ENCODE measurements at places on chromosomes 2 and 18.

GRCh38 chr2:214896274-214896673 is 86.8 kb upstream of the BARD1 start:
- DNase-seq, result no peak

GRCh38 chr2:7703048-7703447 is 785.8 kb downstream of the RNF144A start:
- no peak for DNase-seq

DNA sequence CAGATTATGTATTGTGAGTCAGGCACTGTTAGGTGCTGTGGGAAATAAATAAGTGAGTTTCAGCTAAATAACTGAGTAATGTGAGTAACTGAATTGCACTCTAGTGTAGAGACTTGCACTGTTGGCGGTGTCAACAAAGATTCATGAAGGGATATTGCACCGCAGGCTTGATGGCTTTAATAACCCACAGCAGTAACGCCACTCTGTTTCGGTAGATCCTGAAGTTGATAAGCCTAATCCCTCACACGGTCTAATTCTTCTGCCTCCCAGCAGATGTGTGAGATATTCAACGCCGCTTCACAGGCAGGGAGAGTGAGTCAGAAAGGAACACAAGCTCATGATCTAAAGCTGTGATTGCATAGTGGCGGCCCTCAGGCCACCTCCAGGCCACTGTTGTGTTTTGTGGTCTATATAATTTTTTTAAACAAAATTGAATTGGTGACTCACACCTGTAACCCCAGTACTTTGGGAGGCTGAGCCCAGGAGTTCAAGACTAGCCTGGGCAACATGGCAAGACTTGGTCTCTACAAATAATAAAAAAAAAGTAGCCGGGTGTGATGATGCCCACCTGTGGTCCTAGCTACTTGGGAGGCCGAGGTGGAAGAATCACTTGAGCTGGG is 94.3 kb downstream of the LIPG start:
- no peak for DNase-seq

DNA sequence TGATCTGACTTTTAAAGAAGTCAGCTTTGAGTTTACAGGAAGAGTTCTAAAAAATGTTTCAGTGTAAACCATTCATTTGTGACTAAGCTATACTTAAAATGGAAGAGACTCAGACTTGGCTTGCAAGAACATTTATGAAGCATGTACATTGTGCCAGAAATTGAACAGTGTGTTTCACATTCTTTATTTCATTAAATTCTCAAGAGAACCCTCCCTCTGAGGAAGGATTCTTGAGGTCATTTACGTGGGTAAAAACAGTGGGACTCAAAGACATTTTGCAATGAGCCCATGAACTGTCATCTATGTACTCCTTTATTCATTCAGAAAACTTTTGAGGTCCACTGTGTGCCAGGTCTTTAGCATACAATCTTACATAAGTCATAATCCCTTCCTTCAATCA is 143.6 kb upstream of the ZNF521 start:
- no peak for DNase-seq

DNA sequence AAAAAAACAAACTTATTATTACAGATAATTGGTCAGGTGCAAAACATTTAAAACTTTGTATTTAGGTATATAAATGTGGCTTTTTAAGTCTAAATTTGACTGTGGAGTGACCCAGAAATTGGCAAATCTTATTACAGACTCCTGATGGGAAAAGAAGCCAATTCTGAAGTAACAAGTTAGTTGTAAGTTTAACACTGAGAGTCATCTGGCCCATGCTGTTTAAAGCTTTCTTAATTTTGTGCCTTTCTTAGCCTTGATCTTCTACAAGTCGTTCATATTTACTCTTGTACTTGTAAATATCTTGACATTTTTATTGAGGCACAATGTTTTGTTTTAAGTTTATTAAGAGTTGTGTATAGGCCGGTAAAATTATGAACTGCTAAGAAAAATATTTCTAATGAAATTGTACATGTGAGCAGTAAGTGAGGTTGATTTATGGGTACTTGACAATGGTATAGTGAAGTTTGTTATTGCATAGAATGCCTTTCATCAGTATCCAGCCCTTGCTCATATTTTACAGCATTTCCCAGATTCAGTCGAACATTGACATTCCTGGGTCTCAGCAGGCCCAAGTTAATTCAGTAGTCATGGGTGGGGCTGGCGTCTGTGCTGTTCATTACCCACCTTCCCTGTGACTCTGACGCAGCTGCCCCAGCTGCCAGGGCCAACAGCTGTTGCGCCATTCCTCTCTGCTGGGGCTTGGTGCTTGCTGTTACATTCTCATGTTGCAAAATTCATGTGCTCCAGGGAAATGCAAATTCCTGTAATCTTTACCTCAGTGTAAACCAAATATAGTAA is 121.4 kb downstream of the ZNF236 start:
- no peak for DNase-seq

DNA sequence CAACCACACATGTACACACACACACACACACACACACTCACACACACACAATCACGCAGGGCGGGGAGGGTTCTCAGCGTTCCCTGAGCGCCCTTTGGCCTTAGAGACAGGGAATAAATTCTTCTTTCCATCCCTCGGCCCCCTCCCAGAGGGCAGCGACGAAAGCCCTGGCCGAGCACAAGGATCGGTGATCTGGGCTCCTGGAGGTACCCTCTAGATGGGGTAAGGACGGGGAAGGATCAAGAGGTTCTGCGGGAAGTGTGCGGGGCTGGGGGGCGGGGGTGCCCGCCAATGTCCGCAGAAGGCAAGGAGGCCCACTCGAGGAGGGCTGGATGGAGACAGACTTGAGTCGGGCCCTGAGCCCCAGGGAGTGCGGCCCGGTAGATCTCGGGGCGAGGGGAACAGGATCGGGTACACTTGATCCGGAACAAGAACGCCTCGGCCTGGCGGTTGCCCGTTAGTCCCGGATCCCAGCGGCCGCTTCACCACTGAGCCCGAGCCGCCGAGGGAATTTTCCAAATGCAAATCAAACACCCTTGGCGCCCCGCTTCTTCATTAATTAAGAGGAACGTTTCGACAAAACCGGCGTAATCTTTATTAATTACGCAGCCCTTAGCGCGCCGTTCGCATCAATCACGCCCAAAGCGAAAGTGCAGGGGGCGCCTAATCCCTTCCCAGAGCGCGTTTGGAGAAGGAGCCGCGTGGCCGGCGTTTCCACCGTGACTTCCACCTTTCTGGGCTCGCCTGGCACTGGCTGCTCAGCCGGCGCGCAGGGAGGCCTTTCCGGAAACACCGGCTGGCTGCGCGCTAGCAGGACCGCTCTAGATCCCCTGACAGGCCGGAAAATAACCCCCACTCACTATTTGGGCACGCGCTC is 7.0 kb upstream of the PAX3 start:
- no peak for DNase-seq

DNA sequence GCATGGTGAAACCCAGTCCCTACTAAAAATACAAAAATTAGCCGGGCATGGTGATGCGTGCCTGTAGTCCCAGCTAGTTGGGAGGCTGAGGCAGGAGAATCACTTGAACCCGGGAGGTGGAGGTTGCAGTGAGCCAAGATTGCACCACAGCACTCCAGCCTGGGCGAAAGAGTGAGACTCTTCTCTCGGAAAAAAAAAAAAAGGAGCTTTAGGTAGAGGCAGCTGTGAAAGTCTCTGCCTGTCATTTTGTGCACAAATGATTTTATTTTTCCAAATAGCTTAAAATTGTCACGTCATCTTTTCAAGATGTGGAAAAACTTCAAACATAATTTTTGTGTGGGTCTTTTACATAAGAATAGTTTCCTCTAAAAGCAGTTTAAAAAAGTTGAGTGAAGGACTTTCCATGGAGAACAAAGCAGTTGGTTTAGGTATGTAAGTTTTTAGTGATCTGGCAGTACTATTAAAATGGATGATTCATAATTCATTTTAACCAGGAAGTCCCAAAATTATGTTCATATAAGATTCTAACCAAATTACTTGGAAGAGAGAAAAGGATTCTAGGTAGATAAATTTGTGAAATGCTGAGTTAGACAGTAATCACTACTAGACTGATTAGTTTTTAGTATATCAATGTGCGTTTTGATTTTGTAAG is 11.5 kb downstream of the CCNYL1 start:
- no peak for DNase-seq

DNA sequence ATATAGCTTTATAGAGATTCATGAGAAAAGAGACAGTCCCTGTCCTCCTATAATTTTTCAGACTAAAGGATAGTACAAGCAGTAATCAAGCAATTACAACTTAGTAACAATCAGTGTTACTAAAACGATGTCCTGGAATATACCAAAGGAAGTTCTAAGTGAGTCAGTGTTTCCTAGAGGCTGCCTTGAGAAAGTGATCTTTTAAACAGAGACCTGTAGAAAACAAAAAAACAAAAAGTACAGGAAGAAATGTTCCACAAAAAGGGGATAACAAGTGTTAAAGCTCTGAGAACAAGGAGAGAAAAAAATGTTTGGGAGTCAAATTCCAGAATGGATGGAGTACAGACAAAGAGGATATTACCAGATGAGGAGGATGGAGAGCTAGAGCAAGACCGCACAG is 556.4 kb downstream of the ERBB4 start:
- no peak for DNase-seq

DNA sequence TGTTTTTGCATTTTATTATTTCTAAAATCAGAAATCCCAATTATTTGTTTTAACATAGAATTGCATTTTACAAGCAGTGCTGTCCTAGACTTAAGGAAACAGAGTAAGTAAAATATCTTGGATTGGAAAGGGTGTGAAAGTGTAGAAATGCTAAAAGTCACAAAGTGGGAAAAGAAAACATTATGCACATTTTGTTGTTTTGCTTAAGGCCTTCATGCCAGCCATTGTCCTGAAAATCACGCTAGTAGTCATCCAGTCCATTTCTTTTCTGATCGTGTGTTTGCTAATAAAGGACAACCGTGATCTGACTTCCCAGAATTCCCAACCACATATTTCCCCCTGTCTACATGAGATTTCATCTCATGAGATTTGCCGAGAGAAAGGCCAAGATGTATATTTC is 199.1 kb downstream of the PTGR3 start:
- DNase-seq, result no peak

DNA sequence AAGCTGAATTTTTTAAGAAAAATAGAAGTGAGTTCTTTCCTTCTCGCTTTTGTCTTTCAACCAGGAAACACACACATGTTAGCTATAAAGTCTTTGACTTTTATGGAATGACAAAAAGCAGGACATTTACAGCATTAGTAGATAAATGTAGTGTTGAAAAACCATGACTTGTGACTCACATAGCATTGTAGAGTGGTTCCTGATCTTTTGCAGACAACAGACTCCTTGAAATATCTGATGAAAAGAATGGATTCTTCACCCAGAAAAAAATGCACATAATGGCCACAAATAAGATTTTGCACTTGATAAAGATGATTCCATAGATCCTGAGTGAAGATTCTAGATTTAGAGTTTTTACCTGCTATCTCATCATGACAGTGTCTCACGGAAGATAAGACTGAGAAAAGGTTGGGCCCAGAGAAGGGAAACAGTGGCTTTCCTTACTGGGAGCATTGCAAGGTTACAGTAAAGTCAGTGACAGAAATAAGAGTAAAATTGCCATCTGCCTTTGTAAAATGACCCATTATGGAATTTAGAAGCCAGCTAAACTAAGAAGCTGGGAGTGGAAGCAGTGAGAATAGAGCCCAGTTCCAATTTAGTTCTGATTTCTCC is 14.0 kb downstream of the SMARCAL1 start:
- DNase-seq, result no peak

DNA sequence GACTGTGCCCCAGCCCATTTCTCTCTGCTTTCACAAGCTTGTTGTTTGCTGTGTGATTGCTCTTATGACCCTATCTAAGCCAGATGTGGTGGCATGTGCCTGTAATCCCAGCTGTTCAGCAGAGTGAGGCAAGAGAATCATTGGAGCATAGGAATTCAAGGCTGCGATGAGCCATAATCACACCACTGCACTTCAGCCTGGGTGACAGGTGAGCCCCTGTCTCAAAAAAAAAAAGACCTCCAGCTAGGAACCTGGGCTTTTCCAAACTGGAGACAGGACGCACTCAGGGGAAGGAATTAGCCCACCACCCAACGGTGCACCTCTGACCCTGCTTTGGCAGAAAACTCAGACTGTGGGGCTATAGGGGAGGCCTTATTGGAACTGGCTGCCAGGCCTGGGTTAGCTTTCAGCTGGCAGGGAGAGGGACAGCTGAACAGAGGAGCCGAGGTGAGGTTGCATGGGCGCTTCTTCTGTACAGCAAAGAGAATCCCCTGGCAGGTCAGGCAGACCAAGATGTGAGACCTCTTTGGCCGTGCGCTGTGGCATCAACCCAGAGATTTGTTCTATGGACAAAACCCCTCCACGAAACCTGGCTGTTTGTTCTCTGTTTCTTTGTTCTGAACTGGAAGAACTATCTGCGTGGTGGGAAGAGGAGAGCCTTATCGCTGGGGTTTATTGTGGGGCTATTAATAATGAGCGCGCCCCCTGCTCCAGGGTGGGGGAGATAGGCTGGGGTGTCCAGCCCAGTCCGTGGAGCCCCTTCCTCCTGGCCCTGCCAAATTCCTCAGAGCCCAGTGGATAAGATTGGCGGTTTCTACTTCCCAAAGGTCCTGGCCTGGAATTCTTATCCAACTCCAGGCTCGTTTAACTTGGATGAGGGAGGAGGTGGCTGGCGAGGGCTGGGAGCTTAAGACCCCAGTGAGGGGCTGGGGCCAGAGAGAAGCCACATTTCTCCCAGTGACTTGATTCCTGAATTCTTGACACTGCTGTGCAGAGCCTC is 38.8 kb upstream of the SMAD7 start:
- no peak for DNase-seq

DNA sequence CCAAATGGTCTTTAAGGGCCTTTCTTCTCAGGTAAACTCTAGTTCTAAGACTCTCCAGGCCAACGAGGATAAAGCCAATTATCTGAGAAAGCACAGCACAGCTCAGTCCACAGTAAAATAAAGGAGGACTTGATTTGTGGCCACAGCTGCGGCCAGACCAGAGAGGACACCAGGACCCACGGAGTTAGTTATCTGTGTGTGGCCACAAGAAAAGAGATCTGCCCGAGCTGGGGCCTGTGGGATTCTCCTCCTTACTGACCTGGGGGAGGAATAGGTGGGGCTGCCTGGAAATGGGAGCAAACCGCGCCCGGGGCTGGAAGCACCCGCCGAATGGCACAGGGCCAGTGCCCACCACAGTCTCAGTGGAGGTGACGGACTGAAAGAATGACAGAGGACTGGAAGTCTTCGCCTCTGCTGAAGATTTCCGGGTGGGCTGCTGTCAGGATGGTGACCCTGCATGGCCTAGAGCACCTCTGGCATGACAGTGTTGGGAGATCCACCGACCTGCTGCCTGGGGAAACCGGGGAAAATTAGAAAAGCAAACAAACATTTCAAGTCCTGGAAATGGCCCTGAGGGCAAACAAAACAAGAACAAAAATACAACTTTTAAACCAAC is 13.3 kb downstream of the PROC start:
- DNase-seq, result no peak
